ENCODE measurements at places on chromosomes 2 and 18.

GRCh38 chr18:13217466-13217961, 1.0 kb upstream of the LDLRAD4 start:
- DNase-seq = no peak

DNA sequence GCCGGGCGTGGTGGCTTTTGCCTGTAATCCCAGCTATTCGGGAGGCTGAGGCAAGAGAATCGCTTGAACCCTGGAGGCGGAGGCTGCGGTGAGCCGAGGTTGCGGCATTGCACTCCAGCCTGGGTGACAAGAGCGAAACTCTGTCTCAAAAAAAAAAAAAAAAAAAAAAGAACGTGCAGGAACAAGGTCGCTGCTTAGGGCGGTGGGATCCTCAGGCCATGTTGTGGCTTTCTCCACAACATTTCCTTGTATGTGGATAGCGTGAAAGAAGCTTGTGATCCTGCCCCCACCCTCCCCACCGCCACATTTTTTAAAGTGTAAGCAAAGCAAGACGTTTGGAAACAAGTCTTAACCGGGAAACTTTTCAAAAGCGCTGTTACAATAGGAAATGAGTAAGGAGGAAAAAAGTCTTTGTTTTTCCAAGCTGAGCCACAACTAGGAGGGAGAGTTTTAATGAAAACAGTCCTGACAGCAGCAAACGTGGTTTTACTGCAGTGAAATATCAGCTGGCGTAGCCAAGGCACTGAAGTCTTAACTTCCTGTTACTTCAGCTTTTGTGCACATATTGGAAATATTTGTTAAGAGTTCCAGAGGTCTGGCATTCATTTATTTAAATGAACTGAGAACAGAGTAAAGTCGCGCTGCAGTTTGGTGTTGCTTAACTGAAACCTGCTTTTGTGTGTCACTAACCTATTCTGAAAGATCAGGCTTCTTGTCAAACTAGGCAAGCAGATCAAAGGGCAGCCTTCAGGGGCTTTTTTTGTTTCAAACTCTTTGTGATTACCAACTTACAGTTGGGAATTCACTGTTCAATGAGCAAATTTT, 3.8 kb downstream of the TGIF1 start:
- DNase-seq = peak; percentile 64

GRCh38 chr2:235087832-235088495, 136.1 kb downstream of the SH3BP4 start:
- peak; percentile 51 for DNase-seq

GRCh38 chr18:76445741-76446232, 49.3 kb downstream of the ZNF516 start:
- DNase-seq = no peak

DNA sequence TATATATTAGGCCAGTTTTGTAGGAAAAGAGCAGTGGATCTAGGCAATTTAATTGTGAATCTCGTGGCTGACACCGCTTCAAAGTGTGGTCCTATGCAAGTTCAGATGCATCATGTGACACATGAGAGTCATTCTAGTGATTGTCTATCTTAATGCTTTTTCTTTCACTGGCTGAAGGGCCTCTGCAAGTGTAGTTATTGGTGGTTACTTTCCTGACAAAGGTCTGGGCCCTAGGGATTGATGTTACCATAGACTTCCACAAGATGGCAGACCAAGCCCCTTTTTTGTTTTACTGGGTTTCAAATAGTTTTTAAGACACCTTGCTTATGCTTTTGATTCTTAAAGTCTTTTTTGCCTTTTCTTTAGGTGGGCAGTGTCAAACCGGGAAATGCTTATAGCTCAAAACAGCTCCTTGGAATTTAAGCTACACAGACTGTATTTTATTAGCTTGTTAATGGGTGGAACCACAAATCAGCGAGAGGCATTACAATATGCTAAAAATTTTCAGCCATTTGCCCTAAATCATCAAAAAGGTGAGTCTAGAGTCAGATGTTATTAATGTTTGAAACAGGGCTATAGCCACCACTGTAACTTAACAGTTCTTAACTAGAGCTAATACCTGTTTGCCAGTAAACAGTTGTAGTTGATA, 25.9 kb downstream of the CD8A start:
- no peak for DNase-seq

GRCh38 chr2:159125858-159126257, 157.4 kb downstream of the TANC1 start:
- no peak for DNase-seq

DNA sequence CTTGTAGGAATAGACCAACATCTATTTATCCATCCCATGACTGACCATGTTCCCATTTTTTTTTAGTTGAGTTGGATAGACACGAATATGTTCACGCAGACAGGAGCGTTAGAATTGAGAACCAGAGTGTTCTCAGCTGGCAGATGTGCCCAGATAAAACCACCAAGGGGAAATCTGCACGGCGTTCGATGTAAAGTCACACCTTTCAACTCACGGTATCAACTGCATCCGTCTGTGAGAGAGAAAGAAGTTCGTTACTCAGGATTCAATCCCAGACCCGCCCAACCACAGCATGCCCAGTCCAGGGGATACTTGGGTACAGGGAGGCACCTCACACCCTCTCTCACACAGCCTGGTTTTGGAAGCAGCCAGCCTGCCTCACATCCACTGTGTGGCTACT, 26.1 kb downstream of the MAL start:
- DNase-seq = no peak

DNA sequence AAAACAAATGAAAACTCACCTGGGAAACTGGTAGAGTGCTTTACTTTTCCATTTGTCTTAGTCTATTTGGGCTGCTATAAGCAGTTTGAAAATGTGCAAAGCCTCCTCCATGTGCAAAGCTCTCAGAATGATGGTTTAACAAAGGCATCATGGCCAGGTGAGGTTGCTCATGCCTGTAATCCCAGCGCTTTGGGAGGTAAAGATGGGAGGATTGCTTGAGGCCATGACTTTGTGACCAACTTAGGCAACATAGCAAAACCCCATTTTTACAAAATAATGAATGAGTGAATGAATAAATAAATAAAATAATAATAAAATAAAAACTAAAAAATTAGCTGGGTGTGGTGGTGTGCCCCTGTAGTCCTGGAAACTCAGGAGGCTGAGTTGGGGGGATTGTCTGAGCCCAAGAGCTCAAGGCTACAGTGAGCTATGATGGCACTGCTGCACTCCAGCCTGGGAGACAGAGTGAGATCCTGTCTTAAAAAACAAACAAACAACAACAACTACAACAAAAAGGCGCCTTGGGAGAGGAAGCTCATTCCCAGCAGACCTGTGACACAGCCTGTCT, 71.8 kb downstream of the MYCN start:
- no peak for DNase-seq

- no peak for DNase-seq
Observed at GRCh38 chr2:178880257-178880656, 73.0 kb upstream of the TTN start.

- DNase-seq = no peak
Observed at GRCh38 chr2:91748902-91749301, 3057.4 kb downstream of the RPIA start.

- DNase-seq = no peak
Observed at GRCh38 chr18:47265197-47265596, 13.7 kb upstream of the SKOR2 start.

- no peak for DNase-seq
Observed at GRCh38 chr2:240520130-240520973, 37.4 kb downstream of the ANKMY1 start.

- DNase-seq = no peak
Observed at GRCh38 chr2:20173496-20174402, 51.2 kb downstream of the SDC1 start.

GRCh38 chr18:789397-789796, 22.6 kb downstream of the YES1 start:
- no peak for DNase-seq

DNA sequence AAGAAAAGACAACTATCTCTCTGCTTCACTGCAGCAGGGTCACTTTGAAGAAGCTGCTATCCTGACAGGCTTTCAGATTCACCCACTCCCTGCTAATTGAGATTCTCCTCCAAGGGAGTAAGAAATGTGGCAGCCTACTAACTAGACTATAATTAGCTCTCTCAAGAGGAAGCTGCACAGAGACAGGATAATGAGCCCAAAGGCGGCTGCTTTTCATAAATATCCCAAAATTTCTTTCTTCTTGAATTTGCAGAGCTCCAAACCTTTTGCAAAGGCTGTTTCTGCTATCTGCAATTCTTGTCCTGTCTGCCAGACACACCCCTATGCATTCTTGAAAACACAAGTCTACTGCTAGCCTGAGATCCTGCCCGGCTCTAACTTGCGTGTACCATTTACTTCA, 54.0 kb upstream of the RNU4ATAC start:
- no peak for DNase-seq

DNA sequence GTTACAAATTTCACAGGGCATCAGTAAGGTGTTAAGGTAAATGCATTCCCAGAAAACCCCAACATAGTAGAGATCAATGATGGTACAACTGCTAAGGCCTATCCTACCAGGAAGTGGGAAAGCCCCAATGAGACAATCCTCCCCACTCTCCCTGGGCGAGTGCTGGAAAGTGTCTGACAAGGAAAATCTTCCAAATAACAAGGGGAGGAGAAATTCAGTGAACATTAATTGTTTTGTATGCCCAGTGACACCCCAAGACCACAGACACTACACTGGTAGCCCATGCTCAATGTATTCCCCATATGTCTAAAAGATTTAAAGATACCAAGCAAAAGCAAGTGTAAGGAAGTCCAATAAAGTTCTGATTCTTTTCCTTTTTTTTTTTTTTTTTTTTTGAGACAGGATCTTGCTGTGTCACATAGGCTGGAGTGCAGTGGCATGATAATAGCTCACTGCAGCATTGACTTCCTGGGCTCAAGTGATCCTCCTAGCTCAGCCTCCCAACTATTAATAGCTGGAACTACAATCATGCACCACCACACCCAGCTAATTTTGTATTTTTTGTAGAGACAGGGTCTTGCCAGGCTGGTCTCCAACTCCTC, 24.7 kb downstream of the B4GALT6 start:
- DNase-seq = no peak

GRCh38 chr2:133878326-133878725, 310.1 kb upstream of the NCKAP5 start:
- no peak for DNase-seq

GRCh38 chr2:74026687-74027241, 42.1 kb downstream of the TET3 start:
- DNase-seq = no peak

- no peak for DNase-seq
Observed at GRCh38 chr2:101173707-101174295, 22.6 kb upstream of the TBC1D8 start.
